ENCODE measurements at places on chromosomes 5 and 9.

GRCh38 chr5:140246378-140247122 lies 56.4 kb downstream of the PFDN1 start:
- peak; percentile 70 for DNase-seq

- DNase-seq, result no peak
These were observed 21.4 kb upstream of the SPATA9 start for GRCh38 chr5:95704150-95704549.

DNA sequence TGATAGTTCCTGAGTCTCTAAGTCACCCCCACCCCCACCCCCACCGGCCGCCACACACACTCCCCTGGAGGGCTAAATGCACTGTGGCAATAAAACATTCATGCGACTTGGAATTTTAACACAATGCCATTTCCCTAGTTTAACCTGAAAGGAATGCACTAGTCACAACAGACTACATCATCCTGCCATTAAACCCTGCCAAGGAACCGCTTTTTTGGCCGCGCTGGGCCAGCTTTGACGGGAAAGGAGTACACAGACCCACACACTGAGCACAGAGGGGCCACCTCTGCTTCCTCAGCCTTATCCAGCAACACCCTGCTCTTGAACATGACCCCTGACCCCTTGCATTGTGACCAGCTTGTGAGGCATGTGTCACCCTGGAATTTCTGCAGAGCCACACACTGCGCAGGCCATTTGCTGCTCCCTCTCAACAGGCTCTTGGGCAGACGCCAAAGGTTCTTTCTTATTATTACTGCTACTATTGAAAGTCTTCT lies 165.3 kb downstream of the BNC2 start:
- DNase-seq, result peak; percentile 84

DNA sequence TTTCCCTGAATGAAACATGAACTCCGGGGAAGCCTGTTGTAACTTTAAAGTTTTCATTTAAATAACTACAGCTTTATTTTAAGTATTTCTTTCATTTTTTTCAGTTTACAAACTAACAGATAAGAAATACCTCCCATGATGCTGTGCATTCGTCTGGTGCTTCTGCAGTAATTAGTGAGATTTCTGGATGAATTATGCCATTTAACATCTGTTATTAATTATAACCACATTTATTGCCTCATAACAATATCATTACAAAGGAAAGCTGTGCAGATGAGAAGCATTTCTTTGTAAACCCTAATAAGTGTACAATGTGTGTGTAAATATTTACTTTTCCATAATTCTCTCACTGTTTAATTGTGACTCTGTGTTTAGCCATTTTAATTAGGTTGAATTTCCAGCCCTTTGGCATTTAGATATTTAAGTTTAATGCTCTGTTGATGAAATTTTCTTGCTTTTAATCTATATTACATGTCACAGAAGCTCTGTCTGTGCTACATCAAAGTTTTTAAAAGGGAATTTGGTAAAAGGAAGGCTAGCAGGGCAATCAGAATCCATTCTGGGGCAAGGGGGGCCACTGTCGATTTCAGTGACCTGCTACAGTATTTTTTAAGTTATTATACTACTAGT lies 418.0 kb downstream of the SPATA31D1 start:
- DNase-seq, result no peak

DNA sequence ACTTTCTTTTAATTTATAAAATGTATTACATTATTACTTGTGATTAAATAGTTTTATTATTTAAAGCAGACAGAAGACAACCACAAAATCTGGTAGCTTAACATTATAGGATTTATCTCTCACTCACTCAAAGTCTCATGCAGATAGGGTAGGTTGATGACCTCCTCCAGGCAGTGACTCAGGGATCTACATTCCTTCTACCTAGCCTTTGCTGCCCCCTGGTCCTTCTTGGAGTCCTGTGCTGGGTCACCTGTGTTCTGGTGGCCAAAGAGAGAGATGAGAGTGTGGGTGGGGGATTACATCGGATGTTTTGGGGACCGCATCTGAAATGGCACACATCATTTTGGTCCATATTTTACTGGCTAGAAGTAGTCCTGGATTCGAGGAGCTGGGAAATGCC lies 95.7 kb upstream of the CTSL start:
- DNase-seq, result no peak

GRCh38 chr9:29456940-29457339 lies 1883.7 kb upstream of the C9orf72 start:
- no peak for DNase-seq

DNA sequence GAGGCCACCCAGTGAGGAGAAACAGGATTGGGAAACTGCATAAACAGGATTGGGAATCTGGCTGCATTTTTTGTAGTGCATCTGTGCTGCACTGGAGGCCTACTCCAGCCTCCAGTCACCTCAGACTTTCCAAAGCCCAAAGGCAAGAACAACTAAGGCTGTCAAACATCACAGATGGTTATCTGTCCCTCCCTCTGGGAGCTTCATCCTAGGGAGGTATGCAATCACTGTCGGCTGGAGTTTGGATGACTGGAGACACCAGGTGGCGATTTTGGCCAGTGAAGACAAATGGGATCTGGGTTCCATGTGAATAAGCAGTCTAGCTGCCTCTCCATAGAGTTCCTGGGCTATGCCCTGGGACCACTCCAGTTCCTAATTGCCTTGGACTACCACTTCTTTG lies 9.3 kb upstream of the SPINK13 start:
- DNase-seq, result no peak

- DNase-seq, result no peak
These were observed 131.7 kb upstream of the MYO10 start for GRCh38 chr5:17067657-17068392.

DNA sequence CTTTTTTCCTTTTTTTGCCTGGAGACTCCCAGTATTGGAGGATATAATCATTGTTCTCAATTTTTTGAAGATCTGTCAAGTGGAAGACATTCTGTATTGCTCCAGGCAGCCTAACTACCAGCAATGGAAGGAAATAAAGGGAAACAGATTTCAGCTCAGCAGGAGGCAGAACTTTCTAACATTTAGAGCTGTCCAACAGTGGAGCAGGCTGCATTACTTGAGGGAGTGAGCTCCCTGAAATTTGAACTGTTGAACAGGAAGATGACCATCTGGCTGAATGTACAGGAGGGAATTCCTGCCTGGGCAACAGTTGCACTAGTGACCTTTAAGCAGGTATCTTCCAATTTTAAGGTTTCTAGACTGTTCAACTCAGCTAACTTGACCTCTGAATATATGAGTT lies 1.1 kb upstream of the GAPVD1 start:
- DNase-seq, result no peak

DNA sequence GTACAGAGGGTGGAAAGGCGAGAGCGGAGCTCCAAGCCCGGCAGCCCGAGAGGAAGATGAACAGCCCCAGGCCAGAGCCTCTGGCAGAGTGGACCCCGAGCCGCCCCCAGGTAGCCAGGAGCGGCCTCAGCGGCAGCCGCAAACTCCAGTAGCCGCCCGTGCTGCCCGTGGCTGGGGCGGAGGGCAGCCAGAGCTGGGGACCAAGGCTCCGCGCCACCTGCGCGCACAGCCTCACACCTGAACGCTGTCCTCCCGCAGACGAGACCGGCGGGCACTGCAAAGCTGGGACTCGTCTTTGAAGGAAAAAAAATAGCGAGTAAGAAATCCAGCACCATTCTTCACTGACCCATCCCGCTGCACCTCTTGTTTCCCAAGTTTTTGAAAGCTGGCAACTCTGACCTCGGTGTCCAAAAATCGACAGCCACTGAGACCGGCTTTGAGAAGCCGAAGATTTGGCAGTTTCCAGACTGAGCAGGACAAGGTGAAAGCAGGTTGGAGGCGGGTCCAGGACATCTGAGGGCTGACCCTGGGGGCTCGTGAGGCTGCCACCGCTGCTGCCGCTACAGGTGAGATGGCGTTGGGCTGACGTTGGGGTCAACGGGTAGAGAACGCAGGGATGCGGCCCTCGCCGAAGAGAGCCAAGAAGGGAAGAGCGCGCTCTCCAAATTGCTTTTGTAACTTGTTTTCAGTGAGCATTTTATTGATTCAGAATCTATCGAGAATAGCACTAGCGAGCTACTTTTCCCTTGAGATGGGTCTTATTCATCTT lies at the start of gene PTGER4:
Gene PTGER4, plus strand, starts transcription at position 3 of the 769 bp plus-strand sequence. CDS start 1,079 bp downstream, outside the sequence.
- DNase-seq, result no peak

GRCh38 chr9:134624621-134625181 lies 16.9 kb upstream of the COL5A1 start:
- peak; percentile 90 for DNase-seq

- DNase-seq, result peak; percentile 48
These were observed 120.6 kb downstream of the TTLL11 start for GRCh38 chr9:121972501-121972981.

DNA sequence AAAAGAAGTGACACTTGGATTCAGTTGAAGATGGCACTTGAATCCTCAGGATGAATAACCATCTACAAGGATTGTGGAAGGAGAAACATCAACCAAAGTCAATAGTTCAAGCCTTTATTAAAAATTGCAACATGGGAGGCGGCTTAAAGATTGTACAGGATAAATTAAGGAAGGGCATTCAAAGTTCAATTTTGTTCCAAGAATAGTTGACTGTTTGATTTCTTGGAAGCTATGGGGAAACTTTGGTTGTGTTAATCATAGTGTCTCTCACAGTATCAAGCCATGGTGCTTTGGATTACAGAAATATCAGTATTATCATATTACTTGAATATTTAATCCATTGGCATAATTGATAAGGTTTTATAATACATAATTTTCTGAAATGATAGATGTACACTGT lies 1844.3 kb downstream of the MAT2B start:
- no peak for DNase-seq

GRCh38 chr5:1824903-1825841 lies 24.0 kb downstream of the NDUFS6 start:
- DNase-seq, result no peak

GRCh38 chr5:160348080-160348479 lies 22.3 kb downstream of the C1QTNF2 start:
- no peak for DNase-seq

GRCh38 chr5:150147670-150148069 lies 8.0 kb downstream of the PDGFRB start:
- DNase-seq, result no peak

DNA sequence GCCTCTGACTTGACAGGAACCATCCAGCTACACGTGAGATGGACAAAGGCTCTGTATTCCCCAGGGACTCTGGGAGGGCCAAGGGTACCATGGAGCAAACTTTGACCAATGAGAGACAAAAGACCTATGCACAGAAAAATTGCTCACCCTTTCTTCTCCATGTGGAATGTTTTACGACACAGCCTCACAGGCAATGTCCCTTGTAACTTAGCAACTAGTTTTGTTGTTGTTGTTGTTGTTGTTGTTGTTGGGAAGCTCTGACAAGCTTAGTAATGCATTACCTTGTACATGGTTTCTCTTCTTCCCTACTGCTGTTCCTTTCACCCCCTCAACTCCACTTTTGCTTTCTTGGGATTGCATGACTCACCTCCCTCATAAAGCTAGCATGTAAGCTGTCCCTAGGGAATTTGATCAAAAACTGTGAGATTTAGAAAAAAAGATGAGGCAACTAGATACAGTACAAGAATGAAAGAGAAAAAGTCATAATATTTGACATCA lies 550.9 kb downstream of the RAB3C start:
- peak; percentile 19 for DNase-seq

DNA sequence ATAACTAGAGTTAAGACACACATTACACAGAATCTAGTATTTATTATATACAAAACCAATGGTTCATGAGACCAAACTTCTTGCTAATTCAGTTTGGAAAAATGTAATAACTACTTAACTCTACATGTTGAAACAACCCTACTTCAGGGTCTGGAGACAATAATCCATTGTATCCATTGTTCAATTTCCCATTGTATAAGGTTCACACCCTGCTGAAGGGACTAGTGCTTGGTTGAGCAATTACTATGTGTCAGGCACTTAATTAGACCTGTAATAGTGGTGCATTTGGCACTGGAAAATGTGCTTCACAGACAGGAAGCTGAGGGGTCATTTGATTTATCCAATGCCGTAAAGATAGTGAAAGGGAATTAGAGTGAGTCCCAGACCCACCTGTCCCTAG lies 114.3 kb upstream of the PAPPA start:
- DNase-seq, result no peak

- DNase-seq, result no peak
These were observed 55.6 kb downstream of the EHMT1 start for GRCh38 chr9:137674307-137674975.

DNA sequence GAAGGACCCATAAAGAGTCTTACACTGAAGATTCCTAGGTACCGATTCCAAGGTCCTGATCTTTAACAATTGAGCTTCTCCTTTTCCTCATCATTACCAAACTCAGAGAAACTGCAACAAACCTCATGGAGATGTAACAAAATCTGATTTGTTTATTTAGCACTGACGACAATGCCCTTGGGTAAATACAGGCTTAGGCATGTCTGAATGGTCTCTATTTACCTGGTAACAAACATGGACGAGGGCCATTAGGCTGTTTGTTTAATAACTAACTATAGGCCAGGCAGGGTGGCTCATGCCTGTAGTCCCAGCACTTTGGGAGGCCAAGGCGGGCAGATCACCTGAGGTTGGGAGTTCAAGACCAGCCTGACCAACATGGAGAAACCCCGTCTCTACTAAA lies 333.3 kb downstream of the AGTPBP1 start:
- no peak for DNase-seq

DNA sequence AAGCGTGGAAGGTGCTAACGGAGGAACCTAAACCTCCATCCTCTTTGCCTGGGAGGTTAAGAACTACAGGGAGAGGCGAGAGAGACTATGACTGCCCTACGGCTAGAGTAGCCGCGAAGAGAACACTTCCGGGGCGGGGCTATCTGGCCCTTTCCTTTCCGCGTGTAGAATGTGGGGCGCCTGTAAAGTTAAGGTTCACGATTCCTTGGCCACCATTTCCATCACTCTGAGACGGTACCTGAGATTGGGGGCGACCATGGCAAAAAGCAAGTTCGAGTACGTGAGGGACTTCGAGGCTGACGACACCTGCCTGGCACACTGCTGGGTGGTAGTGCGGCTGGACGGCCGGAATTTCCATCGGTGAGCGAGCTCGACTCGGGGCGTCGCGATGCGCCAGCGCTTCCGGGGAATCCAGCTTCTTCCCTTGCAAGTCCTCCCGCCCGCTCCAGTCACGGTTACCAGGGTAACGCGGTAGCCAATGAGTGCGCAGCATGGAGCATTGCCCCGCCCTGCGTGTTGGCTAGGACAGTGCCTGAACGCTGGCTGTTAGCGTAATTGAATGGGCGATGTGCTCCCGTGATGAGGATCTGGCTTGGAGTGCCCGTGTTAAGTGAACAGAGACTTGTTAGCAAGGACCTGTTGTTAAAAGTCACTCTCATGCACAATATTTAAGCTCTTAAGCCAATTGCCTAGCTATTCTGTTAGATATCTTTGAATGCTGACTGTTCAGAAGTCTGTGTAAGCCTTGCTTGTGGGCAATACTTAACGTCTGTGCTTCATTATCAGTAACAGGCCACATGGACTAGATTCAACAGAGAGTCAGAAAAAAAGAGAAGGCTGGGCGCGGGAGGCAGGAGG lies at the start of gene THG1L:
Gene THG1L, plus strand, starts transcription at position 149 of the 858 bp plus-strand sequence. Its CDS starts 21 bp downstream, at position 170.
- peak; percentile 97 for DNase-seq

GRCh38 chr9:128689820-128690683 lies 1.0 kb downstream of the SET start:
- peak; percentile 82 for DNase-seq

Data from AG08396 (cell line).